ENCODE measurements at places on chromosomes 12 and 14.

GRCh38 chr12:7064516-7064915, 4.0 kb downstream of the C1S start:
- DNase-seq: no peak

GRCh38 chr12:26396402-26396801, 201.0 kb downstream of the SSPN start:
- no peak for DNase-seq

GRCh38 chr12:110858848-110859247, 12.1 kb downstream of the CCDC63 start:
- no peak for DNase-seq

GRCh38 chr12:24359418-24359817, 409.9 kb upstream of the SOX5 start:
- DNase-seq: no peak

DNA sequence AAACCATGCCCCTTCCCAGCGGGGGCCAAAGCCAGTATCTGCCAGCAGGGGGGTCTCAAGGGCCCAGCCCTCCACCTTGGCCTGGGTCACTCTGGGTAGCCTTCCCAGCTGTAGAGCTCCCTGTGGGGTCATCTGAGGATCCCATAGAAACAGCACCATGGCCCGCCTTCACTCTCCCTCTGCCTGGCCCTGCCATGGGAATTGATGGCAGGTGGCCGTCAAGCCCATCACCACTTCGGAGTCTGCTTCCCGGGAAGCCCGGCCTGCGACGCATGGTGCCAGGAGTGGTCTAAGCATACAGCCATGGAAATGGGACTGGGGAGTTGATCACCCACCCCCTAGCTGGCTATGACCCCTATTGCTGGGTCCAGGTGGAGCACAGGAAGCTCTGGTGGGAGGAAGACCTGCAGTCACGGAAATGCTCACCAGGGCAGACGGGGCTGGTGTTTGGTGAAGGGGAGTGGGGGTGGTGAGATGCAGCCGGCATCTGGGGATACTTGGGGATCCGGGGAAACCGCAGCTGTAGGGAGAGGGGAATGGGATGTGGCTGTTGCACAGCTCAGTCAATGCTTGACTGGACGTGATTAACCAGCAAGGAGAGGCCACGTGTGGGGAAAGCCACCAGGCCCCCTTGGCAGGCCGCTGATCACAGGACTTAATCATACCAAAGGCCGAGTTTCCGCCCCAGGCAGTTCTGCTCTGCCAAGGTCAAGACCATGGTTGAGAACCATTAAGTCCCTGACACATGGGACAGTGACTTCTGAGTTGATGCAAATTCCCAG, 52.2 kb upstream of the DIO3 start:
- DNase-seq: no peak

GRCh38 chr12:19847294-19848059, 408.2 kb downstream of the AEBP2 start:
- no peak for DNase-seq

DNA sequence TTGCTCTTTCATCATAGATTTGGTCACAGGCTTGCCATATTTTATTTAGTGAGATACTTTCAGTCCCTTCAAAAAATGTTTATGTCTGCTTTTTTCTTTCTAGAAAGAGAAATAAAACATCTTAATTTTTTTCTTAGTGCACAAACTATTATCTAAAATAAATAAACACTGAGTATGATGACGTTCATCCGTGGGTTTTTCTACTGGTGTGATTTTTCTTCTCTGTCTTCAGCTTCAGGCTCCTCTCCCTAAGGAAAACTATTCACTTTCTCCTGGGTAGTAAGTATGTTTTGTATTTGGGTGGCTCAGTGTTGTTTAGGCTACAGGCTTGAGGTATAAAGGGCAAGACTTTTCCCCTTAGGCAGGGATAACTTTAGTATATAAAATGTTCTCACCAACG, 154.7 kb downstream of the DACT1 start:
- DNase-seq: no peak

- DNase-seq: peak; percentile 20
These were observed 1168.4 kb downstream of the TMEM121 start for GRCh38 chr14:106694638-106695393.

GRCh38 chr12:57771236-57771872, 551 bp downstream of the METTL1 start:
- peak; percentile 97 for DNase-seq

DNA sequence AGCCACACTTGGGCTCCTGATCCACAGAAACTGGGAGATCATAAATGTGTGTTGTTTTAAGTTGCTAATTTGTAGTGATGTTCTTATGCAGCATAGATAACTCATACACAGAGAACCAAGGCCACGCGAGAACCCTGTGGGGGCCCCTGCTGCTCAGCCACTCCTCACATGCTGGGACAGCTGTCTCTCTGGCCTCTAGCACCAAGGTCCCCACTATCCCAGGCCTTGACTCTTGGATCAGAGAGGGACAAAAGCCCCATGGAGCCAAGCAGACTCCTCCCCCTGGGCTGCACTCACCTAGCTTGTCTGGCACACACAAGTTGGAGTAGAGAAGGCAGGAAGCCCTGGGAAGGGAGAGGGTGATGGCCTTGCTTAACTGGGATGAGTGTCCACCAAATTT, 11.3 kb downstream of the PLD4 start:
- DNase-seq: no peak

DNA sequence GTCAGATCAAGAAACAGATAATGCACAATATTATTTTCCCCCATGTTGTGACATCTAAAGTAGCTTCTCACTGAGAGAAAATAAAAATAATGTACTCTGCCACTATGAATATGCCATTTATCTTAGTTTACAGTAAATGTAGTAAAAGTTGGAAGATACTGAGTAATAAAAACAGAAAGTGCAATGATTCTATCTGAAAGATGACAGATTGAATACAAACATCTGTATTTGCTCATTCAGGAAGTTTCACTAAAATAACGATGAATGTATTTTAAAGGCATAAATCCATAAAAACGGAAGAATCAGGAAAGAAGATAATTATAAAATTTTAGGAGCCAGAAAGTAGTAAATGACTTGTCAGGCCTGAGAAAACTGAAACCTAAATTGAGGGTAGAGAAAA, 18.2 kb downstream of the SLC35F4 start:
- no peak for DNase-seq

DNA sequence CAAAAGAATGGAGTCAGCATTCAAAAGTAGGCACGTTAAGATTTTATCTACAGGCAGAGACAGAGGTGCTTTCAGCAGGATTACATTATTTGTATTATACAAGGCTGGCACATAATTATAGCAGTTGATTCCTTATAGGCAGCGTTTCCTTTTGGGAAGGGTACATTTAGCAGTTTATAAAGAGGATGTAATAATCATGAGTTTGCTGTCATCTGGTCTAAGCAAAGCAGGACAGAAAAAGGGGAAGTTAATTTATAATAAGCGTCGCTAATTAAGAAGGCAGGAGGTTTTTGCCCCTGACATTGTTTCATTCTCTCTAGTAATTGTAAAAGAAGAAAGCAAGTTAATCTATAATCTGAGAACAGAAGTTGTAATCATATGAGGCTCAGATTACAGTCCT, 259.9 kb upstream of the MDGA2 start:
- no peak for DNase-seq

DNA sequence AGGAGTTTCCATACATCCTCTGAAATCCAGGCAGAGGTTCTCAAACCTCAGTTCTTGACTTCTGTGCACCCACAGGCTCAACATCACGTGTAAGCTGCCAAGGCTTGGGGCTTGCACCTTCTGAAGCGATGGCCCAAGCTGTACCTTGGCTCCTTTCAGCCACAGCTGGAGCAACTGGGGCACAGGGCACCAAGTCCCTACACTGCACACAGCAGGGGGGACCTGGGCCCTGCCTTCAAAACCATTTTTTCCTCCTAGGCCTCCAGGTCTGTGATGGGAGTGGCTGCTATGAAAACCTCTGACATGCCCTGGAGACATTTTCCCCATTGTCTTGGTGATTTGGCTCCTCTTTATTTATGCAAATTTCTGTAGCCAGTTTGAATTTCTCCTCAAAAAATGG, 10.6 kb downstream of the AREL1 start:
- DNase-seq: no peak

DNA sequence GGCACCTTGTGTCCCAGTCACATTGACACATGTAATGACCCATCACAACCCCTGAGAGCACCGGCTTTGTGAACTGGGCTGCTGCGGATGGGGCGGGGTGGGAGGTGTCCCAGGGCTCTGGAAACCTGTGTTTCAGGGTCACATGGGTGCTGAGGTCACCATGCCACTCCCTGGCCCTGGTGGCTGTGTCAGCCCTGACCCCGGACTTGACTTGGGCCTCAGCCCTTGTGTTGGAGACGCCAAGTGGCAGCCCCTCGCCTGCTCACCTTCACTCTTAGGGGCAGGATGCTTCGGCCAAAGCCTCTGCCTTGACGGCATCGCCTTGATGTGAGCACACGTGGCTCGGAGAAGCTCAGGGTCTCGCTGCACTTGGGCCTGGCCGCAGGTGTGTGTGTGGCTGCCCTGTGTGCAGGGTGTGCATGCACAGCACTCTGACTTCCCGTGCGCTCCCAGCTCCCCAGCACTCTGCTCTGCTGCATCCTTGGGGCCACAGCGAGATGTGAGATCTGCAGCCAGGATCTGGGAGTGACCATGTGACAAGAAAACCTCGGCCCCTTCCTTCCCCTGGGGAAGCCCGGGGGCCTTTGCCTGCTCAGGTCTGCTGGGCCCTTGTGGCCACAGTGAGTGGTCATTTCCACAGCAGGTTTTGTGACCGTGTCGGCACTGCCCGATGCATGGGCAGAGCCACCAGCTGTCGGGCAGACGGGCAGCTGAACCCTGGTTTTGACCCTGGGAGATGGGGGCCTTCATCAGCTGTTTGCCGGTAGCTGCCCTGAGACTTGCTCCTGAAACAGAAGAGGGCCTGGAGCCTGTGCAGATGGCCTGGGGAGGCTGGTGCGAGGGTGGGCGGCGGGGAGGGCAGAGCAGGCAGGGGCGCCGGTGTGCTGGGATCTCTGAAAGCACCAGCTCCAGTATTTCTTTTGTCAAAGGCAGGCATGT, 167.4 kb downstream of the KIF26A start:
- DNase-seq: no peak

- no peak for DNase-seq
These were observed 87.5 kb downstream of the SLC6A15 start for GRCh38 chr12:84825149-84825548.

DNA sequence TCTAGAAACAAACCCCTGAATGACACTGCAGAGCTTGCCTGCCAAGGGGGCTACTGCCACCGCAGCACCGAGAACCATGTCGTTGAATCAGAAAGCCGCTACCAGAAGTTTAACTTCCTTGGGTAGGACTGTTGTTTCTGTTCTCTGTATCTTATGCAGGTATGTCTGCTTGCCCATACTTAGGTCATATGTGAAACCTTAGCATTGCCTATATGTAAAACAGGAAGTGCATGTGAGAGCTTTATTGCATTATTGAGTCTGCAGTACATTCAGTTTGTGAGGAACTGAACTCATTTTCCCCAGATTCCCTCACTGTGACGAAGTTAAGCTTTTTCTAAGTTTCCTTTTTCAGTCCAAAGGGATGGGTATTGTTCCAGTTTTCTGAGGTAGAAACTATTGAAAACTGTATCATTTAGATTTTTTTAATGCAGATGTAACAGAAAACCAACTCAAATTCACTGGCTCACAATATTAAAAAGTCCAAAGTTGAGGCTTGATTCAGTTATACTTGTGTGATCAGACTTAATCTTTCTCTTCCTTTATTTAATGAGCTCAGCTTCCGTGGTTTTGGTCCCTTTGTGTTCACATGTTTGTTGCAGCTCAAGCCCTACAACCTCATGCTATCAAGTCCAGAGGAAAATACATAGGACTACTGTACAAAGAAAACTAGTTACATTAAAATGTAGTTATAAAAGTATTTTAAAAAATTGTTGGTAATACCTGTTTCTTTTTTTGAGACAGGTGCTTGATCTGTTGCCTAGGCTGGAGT, 6.9 kb downstream of the FBXO34 start:
- DNase-seq: peak; percentile 74

- no peak for DNase-seq
These were observed 149.2 kb upstream of the BTG1 start for GRCh38 chr12:92294676-92295440.

DNA sequence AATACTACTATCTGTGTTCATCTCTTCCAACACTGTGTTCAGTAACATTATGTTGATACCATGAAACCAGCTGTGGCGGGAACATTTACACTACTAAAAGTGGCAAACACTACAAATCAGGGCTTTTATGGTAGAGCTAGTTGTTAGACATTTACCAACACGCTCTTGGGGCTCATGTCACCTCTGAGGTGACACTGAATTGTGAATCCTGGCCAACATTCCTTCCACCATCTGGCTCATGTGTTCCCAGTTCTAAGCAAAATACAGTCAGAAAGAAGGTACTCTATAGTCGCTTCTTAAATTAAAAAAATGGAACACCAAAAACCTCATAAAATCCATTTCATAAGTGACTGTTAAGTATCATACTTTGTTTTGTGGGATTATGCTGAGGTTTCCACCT, 436.6 kb downstream of the FUT8 start:
- no peak for DNase-seq

GRCh38 chr14:102675396-102675795, 82.9 kb downstream of the RCOR1 start:
- no peak for DNase-seq

DNA sequence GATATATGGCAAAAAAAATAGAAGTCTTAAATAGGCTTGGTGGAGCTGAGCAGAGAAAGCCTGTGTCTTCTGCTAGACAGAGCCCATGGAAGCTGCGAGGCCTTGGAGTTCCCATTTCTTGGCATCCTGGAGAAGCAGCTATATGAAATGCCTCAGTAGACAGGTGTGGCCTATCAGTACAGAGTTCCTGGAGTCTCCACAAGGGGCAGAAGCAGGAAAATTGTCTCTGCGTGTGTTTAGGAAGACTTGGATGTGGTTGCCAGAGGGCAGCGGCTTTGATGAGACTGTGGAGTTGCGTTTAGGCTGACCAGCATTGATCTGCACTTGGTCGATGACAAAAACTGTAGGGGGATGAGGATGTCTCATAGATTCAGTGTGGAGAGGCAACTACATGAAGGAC, 334.5 kb upstream of the SEL1L start:
- no peak for DNase-seq

DNA sequence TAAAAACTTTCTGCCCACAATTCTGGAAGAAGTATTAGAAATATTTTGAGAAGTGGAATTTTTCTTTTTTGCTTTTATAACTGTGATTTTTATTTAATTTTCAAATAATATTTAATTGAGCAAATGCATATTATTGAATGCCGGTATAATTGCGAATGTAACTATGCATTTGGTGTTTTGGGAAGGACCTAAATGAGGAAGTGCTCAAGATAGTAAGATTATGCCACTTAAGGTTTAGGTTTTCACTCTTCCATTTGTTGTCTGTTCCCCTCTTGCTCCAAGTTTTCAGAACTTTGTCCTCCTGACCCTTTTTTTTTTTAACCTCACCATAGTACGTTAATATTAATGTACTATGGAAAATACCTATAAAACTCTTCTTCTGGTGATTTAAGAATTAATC, 85.8 kb downstream of the KIAA0586 start:
- no peak for DNase-seq

- DNase-seq: no peak
These were observed 27.6 kb downstream of the TCTN1 start for GRCh38 chr12:110641521-110641920.

- DNase-seq: no peak
These were observed 71.6 kb upstream of the KRAS start for GRCh38 chr12:25322351-25322750.
